ENCODE measurements at places on chromosomes 5 and 9. TPM values are rescaled to one million over a fixed set of nuclear protein-coding genes. Genes with fewer than 3 reads are reported as not detected.

- no peak for DNase-seq
Measured at GRCh38 chr5:160478163-160478562, 56.5 kb downstream of the PTTG1 start.

DNA sequence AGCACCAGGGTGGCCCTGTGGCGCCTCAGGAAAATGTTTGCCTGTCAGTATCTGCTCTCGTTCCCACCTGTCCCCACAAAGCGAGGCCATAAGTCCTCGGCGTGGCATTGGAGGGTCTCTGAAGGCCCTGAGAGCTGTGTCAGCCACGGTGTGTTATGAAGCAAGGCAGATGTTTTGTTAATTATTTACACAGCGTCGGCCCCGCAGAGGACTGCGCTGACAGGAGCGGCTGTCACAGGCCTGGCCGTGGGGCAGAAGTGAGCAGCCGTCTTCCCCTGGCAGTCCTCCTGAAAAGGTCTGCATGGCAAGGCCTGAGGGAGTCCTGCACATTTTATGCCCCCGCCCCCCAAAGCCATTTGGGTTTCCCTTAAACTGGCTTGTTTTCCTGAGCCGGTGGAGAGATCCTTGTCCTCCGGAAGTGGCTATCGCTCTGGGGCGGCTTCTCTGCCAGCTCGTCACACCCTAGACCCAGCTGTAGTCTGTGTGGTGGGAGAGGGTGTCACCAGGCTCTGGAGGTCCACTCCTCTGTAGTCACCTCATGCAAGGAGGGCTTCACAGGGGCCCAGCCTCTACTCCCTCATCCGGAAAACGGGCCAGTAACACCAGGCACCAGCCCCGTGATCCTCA lies 6.2 kb downstream of the NEK6 start:
- DNase-seq = no peak

WDR5 gene
- 28.7 TPM for total RNA-seq

- no peak for DNase-seq
Measured at GRCh38 chr9:5188060-5188984, 2.9 kb upstream of the INSL6 start.

NUP188 gene
- 50.6 TPM for total RNA-seq

OR1Q1 gene
- total RNA-seq = not detected

- DNase-seq = no peak
Measured at GRCh38 chr5:41843456-41844370, 26.5 kb downstream of the OXCT1 start.

NSD1 gene
- 74.6 TPM for total RNA-seq

DNA sequence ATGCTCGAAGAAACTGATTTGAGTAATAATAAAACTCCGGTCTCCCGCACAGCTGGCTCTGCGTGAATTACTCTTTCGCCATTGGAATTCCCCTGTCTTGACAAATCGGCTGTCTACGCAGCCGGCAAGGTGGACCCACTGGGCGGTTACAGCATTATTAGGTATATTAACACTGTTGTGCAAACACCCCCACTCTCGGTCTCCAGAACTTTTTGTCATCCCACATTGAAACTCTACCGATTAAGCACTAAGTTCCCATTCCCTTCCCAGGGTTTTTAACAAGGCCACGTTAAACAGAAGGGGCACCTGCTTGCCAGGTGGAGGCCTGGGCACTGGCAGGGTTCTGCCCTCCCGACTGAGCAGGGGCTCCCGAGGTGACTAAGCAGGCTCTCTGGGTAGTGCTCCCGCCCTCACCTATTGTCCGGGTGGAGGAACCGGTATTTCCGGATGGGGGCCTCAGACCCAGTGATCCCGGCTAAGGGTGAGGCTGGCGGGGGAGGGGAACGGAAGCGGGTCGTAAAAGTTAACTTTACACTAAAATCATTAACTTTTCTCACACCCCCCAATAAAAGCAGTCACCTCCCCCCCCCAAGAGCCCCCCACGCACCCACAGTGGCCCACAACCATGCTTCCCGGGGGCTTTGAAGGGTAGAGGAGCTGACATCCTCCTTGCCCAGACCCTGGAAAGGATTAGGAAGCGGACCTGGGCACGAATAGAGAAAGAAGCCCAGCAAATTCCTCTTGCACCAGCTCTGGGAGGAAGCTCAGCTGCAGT lies 53.5 kb upstream of the TJP2 start:
- DNase-seq = peak; percentile 89

- DNase-seq = no peak
Measured at GRCh38 chr9:279674-280073, 65.0 kb downstream of the DOCK8 start.

FAM151B gene
- 4.0 TPM for total RNA-seq

DNA sequence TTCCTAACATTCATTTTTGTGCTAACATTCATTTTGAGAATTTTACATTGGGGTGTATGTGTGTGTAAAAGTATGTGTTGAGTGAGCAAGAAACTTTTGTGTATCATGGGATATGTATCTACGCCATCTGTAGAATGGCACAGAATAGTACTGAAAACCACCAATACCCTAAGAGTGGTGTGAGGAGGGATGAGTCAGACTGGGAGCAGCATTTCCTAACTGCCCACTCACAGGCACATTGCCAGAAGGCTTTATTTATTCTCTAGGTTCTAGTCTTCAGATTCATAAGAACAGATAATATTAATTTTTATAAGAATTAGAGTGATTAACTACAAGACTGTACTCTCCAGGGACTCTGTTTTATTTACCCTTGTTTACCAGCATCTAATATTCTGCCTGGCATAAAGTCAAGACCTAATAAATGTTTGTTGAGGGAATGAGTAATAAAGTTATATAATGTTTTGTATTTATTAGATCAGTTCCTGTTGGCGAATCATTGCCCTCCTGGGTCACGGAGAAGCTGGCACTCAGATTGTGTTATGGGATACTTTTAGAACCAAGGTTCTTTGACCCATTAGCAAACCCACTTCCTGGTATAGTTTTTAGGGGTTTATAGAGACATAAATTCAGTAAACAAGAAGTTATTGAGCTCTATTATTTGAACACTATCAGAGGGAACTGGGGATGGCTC lies 159.1 kb upstream of the PPP2R2B start:
- DNase-seq = no peak

GRCh38 chr5:82351754-82352145 lies 73.6 kb upstream of the RPS23 start:
- no peak for DNase-seq

FBN2 gene
- total RNA-seq = 1.4 TPM

DNA sequence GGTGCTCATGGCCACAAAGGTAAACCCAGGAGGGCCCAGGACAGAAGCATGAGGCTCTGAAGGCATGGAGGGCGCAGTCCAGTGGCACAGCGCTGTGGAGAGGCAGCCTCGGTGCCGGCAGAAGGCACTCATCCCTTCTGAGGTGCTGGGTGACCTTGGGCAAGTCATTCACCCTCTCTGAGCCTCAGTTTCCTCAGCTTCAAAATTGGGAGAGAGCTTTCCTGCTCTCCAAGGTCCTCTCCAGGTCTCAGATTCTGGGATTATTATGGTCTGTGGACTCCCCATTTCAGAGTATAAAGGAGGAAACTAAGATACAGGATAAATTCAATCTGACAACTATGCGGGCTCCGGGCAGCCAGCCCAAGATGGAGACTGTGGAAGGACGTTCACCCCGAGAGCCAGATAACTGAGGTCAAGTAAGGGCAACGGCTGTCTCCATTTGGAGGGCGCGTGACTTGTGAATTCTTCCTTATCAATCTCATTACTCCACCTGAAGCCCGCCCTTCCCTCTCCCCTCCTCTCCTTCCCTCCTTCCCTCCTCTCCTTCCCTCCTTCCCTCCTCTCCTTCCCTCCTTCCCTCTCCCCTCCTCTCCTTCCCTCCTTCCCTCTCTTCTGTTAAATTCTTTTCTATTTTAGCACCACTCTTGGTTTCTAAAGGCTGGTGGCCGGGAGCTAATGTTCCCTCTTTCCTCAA lies 58.1 kb downstream of the LRSAM1 start:
- DNase-seq = no peak

ADAMTS13 gene
- total RNA-seq = 0.64 TPM

JAKMIP2 gene
- total RNA-seq = 0.06 TPM

DNA sequence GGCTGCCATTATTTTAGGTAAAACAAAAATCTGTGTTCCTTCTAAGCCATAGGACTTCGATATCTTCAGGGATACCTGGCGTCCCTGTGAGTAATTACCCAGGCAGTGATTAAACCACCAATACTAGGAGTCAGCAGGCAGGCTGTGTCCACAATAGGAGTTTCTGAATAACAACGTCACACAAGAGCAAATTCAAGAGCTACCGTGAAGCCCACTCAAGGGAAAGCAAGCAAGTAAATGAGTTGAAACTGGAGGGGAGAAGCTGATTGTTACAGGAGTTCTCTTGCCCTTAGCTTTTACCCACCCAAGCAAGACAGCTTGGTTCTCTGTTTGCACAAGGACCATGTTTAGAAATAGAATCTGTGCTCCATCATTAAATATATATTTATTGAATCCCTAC lies 50.8 kb downstream of the SEMA5A start:
- no peak for DNase-seq

- no peak for DNase-seq
Measured at GRCh38 chr5:160923411-160923810, 71.4 kb upstream of the ATP10B start.

Measured in mesenteric fat pad (tissue), 1 donor.